ENCODE measurements at places on chromosomes 12 and 14.

- DNase-seq, result no peak
Measured at GRCh38 chr12:243381-243780, 19.3 kb downstream of the SLC6A13 start.

GRCh38 chr12:114697741-114698565 lies 14.0 kb upstream of the TBX3 start:
- no peak for DNase-seq

- peak; percentile 45 for DNase-seq
Measured at GRCh38 chr12:83826112-83826511, 1086.5 kb downstream of the SLC6A15 start.

DNA sequence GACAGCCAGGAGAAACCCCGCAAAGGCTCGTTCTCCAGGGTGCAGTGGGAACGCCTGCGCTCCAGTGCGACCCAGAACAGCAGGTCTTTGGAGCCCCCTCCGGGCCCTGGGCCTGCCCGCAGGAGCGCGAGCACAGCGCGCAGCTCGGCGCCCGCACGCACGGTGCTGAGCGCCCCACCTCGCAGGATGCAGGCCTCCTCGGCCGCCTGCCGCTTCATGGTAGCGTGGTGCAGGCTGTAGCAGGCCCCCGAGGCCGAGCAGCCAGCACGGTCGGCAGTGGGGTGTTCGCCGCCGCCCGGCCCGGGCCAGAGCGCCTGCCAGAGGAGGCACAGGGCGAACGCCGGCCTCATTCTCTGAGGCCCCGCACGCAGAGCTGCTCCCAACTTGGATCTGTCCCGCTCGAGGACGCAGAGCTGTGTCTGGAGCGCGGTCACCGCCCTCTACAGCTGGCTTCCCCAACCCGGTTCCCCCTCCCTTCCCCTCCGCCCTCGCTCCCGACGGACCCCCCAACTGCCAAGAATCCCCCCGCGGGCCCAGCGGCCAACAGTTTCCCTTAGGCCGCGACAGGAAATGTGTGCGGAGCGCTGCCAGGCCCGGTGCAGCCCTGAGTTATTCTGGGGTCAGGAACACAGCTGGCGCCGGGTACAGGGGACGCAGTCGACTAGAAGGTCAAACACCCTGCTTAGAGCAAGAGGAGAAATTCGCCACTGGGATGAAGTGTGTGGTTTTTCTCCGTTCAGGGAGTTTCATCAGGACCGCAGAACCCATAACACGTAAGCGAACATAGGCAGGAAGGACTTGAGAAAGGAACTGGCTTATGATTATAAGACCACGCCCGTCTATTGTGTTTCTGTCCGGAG lies at the start of gene CLEC14A:
CLEC14A (minus strand) TSS at position 421 of the 860 bp plus-strand sequence; CDS start at position 350, 71 bp downstream.
- DNase-seq, result no peak

DNA sequence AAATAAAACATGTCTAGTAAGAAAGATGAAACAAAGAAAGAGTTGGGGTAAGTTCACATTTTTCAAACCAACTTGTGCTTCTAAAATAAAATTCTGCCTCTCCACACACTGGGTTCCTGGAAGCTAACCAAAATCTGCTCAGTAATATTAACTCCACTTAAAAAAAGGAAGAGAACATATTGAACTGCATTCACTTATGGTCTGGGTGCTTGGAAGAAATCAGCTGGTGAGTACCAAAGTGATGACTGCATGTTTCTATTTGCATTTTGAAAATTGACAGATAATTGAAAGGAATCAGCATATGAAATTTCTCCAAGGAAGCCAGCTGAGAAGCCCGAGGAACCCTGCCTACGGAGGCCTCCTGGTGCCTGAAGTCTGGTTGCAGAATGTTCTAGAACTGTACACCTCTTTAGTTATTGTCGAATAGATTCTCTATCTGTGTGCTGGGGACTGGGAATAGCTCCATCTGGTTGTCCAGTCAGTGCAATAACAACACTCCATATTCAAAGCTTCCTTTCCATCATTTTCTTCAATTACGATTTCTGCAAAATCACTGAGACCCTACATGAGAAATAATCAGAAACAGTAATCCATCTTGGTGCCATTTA lies 836.1 kb downstream of the VRK1 start:
- no peak for DNase-seq

DNA sequence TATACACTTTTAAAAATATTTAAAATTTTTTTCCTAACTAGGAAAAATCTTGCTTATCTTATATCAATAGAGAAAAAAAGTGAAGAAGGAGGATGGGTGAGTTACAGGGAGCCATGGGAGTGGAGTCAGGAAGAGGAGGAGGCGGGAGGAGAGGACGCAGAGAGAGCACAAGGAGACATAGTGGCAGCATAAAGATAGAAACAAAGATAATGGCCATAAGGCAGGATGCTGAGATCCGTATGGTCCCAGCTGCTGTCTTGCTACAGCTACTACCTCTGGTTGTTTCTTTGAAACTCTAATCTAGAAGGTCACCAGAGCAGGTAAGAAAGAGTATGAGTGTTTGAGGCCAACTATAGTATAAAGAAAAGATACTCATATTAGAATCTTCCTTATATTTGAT lies 2.6 kb upstream of the SOX5 start:
- DNase-seq, result no peak

DNA sequence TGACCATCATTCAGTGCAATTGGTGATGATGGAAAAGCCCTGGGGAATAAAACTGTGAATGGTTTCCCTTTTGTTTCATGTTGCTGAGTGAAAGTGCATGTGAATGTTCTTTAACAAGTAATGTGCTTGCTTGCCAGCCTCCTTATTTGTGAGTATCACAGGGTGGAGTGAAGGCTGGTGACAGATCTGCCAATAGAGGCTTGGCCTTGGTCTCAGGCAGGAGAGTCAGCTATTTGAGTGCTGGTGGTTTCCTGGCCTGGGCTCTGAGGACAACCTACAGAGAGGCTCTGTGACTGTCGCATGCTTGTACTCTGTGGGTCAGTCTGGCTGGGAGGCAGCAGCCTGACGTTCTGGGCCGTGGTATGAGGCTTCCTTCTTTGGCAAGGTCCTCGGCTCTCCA lies 20.7 kb downstream of the KRT85 start:
- no peak for DNase-seq

DNA sequence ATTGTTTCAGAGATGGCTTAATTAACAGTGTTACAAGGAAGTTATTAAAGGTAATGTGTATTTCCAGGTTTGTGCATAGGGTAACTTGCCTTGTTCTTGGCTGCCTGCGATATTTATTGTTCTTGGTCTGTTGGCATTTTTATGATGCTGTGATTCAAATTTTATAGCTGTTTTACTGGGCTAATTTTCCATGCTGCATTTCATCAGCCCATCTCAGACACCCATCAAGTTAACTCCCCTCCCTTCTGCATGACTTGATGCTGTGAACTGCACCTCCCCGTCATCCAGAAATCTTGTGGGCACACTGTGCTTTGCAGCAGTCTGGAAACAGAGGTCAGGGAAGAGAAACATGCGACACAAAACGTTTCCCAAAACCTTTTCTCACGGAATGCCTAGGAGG lies 1049.2 kb downstream of the AACS start:
- DNase-seq, result no peak

DNA sequence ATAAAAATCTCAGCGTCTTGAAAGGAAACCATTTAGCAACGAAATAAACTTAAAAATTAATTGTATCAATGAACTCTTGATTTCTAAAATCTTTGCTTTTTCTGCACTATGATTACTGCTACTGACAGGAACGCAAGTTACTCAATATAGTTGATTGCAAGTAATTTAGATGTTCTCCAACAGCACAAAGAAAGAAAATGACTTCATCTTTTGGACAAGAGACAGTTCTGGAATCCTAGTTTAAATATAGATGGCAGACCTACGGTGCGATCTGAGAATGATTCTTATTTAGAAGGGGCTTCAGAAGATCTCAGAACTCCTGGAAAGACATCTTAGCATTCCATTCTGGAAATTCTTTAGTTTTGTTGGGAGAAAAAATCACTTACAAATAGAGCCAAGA lies 1.4 kb upstream of the SUDS3 start:
- DNase-seq, result no peak

DNA sequence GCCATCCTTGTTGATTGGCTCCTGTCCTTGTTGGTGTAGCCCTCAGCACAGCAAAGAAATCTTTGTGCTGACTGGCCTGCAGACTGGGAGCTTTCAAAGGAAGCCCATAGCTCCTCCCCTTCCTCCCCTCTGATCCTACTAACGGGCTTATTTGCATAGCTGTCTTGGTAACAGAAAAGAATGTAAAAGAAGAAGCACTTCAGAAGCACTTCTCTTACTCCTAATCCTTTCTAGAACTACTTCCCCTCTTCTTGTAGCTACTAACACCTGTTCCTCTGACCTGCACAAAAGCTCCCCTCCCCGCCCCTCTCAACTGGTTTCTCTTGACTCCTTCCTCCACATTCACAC lies 14.3 kb upstream of the RIC8B start:
- DNase-seq, result no peak

- DNase-seq, result no peak
Measured at GRCh38 chr12:52022841-52023181, 16.1 kb downstream of the TAMALIN start.

GRCh38 chr12:93243689-93244513 lies 133.8 kb upstream of the NUDT4 start:
- DNase-seq, result no peak

- peak; percentile 19 for DNase-seq
Measured at GRCh38 chr12:115468087-115468510, 784.1 kb upstream of the TBX3 start.

DNA sequence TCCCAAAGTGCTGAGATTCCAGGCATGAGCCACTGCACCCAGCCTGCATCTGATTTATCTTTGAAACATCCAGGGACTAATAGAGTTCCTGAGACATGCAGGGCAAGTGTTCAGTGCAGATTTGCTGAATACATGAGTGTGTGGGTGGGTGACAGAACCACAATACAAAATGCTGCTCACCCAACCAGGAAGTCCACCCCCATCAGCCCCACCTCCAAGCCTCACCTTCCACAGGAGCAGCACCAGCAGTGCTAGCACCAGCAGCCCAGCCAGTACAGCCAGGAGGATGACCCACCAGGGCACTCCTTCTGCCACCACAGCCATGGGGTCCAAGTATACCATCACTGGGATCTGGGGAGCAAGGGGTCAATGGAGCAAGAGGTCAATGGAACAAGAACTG lies 20.0 kb downstream of the ITGA7 start:
- no peak for DNase-seq

- peak; percentile 74 for DNase-seq
Measured at GRCh38 chr12:32455607-32456071, 56.3 kb downstream of the FGD4 start.

- no peak for DNase-seq
Measured at GRCh38 chr14:92665661-92666110, 82.7 kb downstream of the LGMN start.

DNA sequence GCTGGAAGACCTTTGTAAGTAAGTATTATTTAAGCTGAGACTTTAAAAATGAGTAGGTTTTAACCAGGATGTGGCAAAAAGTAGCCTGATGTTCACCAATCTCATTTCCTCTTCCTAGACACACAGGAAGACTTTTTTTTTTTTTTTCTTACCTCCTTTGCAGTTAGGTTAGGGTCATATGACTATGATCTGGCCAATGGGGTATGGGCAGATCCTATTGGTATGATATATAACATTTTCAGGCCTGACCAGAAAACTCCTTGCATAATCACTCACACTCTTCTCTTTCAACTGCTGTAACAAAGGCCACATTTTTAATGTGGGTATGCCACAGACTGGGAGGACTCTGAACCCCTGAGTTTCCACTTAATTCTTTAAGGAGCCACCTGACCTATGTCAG lies 2.7 kb upstream of the RPS6KA5 start:
- no peak for DNase-seq

- no peak for DNase-seq
Measured at GRCh38 chr12:43786899-43787693, 19.0 kb downstream of the TWF1 start.

DNA sequence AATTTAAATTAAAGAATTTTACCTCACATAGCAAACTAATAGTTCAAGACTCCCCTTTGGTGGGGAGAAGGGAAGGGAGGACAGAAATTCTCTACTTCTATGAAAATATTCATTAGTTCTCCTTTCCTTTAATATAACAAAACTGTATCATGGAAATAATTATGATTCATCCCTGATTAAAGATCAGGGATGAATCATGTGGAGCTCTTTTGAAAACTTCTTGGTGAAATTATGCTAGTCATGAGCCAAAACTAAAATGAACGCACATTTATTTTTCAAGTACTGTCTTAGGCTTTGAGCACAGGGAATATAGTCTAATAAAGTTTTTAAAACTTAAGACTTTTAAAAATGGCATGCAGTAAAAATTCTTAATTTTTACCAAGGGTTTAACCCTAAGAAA lies 17.1 kb downstream of the TMBIM4 start:
- peak; percentile 10 for DNase-seq

DNA sequence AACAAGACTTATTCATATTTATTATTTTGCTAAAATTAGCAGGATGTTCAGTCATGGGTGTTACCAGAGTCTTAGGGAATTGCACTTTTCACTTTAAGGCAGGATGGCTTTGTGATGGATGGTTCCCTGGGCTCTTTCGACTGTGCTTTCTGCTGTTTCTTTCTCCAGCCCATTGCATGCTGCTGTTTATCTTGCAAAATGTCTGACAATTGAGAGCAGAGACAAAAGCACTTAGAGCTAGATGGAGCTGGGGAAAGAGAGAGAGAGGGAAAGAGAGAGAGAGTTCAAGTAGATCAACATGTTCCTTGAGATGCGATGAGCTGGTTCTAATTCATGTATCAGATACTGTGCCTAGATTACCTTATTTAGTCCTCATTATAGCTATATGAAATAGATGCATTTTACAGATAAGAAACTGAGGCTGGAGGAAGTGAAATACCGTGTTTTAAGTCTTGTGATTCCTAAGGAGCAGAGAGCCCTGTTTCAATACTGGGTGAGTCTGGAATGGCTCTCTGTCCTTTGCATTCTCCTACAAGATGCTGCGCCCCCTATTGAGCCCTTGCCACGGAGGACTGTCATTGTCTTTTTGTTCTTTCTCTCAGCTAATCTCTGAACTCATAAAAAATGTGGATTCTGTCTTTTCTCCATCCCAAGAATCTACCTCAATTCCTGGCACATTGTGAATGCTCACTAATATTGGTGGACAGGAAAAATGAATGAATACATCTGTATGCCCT lies 227.9 kb downstream of the ALG10B start:
- DNase-seq, result no peak

GRCh38 chr12:49672301-49673217 lies 34.6 kb downstream of the FMNL3 start:
- no peak for DNase-seq

- no peak for DNase-seq
Measured at GRCh38 chr14:20460458-20461224, 593 bp downstream of the PIP4P1 start.

GRCh38 chr12:89552376-89552775 lies 26.5 kb upstream of the POC1B start:
- DNase-seq, result no peak

DNA sequence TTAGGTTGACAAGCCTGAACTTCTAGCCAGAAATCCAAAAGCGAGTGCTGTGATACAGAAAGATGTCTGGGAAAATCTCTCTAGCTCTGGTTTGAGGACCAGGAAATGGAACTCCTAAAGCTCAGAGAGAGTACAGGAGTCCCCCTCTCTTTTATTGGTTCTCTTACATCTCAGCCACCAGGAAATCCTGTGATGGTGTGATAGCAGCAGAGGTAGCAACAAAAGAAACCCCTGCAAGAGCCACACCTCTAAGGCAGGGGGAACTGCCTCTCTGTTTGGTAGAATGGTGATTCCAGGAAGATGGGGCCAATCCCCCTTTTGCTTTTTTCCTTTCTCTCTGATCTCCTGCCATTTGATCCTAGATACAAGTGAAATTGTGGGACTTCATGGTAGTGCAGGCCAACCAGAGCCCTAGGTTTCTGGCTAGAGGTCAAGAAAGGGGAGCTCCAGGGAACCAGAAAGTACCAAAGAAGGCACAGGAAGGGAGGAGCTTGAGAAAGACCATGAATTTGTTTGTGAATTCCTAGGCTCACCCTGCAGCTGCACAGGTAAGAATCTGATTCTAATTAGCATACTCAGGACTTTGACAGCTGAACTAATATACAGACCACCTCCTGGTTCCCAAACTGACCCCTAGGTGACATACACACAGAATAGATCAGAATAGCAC lies 88.5 kb downstream of the PAPLN start:
- no peak for DNase-seq

Measured in COLO829 (cell line).